ENCODE measurements at places on chromosomes 5 and 9. TPM values are rescaled to one million over a fixed set of nuclear protein-coding genes. Genes with fewer than 3 reads are reported as not detected.

Gene TBC1D2
- total RNA-seq = 2.4 TPM

Gene BRIX1
- 43.2 TPM for total RNA-seq

DNA sequence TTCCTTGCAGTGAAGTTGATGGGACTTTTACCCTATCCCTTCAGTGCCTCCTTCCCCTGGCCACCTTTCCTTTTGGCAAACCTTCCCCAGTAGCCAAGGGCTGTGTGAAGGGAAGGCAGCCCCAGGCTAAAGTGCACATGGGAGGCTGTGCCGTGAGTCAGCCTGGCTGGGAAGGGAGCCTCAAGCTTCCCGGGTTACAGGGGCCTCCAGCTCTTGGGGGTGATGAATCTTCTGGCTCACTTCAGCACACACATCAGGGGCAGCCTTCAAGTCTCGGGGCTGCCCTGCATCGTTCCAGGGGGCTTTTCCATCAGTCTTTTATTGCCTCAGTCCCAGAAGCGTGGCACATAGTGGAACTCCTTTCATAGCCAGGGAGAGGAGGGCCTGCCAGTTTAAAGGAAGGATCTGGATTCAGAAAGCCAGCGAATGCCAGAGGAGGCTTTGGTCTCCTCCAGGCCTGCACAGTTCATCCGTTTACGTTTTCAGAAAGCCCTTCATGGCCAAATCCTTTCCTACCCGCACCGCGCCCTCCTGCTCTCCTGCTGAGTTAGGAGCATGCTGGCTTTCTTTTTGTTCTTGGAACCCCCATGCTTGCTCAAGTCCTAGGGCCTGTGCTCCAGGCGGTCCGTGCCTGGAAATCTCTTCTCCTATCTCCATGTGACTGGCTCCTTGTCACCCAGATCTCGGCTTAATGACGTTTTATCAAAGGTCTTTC lies 134.8 kb upstream of the KLF4 start:
- no peak for DNase-seq

- DNase-seq = peak; percentile 93
These were observed 10.9 kb upstream of the LAMC3 start for GRCh38 chr9:130997925-130998596.

GRCh38 chr9:127676638-127677037 lies 30.1 kb upstream of the CFAP157 start:
- DNase-seq = no peak

GRCh38 chr5:23204111-23204510 lies 303.3 kb upstream of the PRDM9 start:
- no peak for DNase-seq

Measured in neural crest cell (in vitro differentiated cells).